ENCODE measurements at places on chromosomes 2 and 18.

DNA sequence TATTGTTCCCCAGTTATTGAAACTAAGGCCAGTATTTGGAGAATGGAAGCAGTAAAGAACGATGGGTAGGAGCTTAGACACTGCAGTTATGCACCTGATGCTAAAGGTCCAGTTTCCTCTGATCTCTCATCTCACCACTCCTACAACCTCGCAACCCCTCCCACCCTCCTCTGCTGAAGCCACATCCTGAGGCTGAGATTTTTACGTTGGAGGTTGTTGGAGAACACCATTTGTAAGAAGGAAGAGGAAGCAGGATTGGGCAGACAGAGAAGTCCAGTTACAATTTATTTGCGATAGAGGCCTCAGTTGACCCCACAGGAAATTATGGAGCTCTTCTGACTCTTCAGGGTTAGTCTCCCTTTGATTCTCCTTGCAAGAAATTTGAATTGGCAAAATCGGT lies 54.3 kb upstream of the NDUFV2 start:
- DNase-seq, result no peak

DNA sequence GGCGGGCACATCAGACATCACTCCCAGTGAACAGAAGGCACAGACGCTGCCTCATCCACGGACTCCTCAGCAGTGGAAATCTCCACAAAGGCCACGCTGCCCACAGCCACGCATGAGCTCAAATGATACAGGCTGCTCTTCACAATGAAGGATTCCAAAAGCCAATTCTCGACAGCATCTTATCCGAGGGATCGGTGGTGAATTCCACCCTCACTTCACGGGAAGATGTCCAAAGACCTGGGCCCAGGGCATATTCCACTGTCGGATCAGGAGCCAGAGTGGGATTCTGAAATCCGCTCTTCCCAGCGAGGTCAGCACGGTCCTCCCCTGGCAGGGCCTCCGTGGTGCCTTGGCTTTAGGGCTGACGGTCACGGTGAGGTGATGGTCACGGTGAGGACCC lies 55.8 kb downstream of the EIPR1 start:
- DNase-seq, result no peak

- no peak for DNase-seq
Observed at GRCh38 chr2:106126295-106126694, 67.8 kb downstream of the UXS1 start.

- no peak for DNase-seq
Observed at GRCh38 chr2:85397925-85398331, 12.2 kb downstream of the CAPG start.

DNA sequence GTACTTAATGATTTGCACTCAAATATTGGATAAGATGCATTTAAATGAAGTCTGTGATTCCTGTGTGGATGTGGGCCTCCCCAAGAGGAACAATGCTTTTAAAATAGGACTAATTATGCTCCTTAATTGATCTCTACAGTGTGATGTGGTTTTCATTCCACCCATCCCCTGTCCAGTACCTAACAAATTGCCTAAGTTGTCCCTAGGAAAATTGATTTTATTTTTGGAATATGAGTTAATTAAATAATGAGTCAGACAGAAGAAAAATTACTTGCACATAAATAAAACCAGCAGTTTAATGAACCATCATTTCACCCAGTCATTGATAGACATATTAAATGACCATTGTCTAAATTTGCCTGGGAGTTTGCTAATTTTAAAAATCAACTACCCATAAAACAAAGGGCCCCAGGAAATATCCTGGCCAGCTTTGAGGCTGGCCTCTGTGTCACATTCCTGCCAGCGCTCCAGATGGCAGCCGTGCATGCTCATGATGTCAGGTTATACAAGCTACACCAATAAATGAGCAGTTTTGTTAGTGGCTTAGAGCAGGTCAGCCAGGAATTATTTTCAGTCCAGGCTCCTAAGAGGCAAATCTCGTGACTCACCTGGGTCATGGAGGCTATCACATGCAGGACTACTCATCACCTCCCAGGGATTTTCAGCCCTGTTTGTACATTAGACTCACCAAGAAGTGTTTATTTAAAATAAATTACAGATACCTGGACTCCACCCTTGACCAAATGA lies 31.9 kb downstream of the ABHD3 start:
- DNase-seq, result no peak

Measured in CD4-positive, alpha-beta memory T cell (primary cell).